ENCODE measurements at places on chromosomes 5 and 9.

DNA sequence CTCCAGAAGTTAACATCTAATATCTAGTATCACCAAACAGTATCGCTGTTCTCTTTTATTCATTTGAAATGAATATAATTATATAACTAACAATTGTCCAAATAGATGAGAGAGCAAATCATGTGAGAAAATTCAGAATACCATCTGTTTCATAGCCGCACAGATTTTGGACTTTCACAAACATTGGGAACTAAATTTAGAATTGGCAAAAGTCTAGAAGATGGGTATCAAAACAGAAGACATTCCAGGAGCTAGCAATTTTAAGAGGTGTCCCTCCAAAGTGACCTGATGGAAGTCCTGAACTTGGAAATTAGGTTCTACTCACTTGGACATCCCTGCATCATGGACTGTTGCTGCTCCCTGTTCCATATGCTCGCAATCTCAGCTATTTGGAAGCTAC lies 57.0 kb upstream of the FSD1L start:
- no peak for DNase-seq

DNA sequence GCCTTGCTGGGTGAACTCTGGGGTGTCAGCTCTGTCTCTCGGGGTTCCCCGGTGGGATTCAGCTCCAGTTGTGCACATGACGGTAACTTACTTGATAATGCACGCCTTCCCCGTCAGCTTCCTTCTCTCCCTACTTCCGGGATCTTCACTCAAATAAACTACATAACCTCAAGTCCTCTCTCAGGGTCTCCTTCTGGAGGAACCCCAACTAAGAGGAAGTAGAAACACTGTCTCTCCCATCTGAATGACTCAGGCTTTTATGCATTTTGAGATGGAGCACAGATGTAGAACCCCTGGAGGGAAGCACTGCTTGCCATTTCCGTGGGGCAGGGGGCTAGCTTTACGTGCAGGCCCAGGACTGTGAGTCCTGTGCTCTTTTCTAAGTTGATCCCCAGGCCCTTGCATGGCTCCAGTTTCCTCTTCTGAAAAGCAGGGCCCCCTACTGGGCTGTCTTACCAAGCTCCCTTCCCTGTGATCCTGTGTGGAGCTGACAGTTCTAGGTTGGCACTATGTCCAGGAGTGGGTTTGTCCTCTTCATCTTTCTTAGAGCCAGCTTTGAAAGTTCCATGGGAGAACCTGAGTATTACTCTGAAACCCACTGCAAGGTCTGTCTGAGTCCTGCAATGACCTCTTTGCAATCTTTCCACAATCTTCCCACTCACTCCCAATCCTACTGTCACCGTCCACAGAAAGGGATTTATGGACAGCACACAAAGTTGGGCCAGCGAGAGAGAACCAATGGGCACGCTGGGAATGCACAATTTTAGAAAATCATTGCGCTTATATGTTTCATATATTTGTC lies 17.7 kb downstream of the S1PR3 start:
- no peak for DNase-seq

DNA sequence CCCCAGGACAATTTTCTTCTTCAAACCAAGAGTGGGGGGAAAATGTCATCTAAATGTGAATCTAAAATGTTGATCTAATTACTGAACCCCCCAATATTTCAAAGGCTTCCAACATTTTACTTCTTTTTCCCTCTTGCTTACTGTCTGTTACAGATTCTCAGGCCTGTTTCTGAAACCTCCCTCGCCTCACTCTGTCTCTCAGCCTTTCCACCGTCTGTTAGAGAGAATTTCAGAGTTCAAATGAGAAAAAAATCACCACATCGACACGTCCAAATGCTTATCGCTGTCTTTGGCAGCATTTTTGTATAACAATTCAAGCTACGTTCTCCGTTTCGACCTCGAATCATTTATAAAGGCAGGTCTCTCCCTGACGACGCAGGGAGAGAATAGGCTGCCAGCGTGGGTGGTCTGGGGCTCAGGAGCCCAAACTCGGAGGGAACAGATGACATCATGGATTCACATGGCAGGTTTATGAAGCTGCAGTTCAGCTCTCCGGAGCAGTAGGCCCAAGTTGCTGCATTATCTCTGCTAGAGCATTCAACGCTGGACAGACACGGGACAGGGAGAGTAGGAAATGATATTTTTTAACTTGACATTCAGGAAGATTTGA lies 139.8 kb downstream of the GAS1 start:
- no peak for DNase-seq

DNA sequence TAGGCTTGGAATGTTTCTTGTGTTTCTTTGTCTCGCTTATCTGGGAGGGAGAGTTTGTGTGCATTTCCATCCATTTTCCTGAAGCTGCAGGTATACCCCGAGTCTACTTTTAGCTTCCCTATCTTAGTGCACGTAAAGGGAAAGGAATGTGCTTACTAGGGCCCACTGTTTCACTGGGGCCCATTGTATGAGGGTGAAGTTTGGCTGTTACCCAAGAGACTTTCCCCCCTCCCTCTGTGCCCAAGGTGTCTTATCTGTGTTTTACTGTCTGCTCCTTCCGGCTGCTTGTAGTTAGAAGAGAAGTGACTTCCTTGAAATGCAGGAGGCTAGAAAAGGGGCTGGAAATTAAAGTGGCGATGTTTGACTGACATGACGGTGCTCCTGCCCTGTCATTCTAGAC lies 12.1 kb upstream of the BTNL3 start:
- no peak for DNase-seq

- DNase-seq, result no peak
Observed at GRCh38 chr9:34490360-34490759, 31.8 kb downstream of the DNAI1 start.

DNA sequence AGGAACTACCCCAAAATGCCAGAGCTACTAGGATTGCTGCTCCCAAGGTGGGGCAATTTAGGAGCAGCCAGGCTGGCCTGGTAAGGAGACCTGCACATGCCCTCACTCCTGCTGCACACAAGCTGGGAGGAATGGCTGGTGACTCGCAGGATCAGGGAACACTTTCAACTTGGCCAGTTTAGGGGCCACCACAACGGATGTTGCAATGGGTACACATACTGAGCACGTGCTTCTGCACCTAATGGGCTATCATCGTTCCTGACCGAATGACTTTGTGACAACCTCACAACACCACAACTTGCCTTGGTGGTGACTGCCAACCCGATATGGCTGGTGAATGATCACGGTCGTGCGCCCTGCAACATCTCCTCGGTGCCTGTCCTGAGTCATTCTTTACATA lies 172.0 kb downstream of the ROR2 start:
- no peak for DNase-seq

DNA sequence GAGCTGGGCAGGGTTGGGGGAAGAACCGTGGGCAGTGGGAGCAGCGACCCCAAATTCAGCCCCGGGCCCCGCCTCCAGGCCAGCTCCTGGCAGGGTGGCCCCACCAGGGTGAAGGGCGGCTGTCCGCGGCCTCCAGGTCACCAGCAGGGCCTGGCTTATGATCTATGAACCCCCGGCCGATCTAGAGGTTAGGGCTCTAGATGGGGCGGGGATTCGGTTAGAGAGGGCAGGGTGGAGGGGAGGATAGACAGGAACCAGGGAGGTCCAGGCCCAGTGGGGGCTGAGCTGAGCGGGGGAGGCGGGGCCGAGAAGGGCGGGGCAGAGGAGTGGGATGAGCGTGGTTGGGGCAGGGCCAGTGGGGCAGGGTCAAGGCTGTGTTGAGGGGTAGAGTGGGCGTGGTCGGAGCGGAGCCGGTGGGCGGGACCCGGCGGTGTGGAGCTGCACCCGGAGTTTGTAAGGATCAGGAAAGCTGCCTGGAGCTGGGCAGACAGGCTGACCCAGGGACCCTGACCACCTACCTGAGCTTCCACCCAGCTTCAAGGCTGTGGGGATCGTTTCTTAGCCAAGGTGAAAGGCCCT lies 29.3 kb upstream of the OBP2B start:
- peak; percentile 17 for DNase-seq

DNA sequence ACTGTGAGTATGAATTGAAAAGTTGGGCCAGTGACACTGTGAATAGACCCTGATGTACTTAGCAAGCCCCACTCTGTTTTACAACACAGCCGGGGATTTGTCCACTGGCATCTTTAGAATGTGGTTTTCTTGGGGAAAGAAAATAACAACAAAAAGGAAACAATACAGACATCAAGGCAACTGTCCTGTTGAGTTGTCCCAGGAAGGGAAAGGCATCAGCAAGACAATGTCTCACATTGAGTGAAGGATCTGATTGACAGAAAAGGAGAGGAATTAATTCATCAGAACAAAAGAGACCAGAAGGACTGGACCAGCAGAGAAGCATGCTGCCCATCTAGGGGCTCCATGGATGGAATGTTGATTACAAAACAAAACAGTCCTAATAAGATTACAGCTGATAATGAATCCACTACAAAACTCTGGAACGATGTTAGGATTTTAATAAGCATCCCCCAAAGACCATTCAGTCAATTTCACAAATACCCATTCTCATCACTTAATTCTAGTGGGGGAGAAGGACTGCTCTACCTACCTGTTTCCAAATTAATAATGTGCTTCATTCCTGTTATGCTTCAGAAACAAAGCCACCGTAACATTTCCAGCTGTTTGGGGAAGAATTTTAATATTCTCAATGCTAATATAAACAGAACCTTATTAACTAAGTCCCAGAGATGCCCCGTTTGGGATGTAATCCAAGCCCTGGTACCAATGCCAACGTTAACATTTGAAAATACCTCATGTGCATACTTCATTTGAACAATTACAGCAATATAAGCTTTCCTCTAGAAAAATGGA lies 298.0 kb downstream of the SPOCK1 start:
- DNase-seq, result no peak

DNA sequence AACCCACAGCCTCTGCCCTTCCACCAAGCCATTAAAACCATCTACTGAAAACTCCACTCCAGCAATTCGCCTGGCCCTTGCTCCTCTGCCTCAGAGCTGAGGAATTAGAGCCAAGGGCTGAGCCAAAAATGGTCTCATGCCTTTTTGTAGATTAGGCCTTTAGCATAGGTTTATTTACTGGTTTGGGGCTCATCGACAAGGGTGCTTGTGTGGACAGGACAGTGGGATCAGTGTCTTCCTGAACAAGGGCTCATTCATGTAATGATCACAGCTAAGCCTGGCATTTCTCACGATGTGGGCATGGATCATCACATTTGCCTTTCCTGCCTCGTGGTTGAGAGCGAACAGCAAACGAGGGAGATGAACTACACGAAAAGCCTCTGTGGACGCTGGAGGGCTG lies 59.2 kb upstream of the PHF24 start:
- no peak for DNase-seq

- no peak for DNase-seq
Observed at GRCh38 chr9:89815061-89815902, 210.5 kb downstream of the GADD45G start.

- DNase-seq, result no peak
Observed at GRCh38 chr5:169864483-169864882, 115.8 kb downstream of the INSYN2B start.

DNA sequence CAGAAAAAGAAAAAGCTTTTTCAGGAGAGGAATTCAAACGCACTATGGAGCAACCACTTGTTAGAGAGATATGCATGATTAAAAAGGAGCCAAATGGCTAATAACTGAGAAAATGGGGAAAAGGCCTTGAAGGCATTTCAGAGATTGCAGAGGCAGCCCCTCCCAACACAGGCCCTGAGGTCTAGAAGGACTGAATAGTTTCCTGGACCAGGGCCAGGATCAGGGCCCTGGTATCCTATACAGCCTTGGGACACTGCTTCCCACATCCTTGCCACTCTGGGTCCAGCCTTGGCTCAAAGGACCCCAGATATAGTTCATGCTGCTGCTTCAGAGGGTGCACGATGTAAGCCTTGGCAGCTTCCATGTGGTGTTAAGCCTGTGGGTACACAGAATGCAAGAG lies 20.7 kb upstream of the FEM1C start:
- no peak for DNase-seq

DNA sequence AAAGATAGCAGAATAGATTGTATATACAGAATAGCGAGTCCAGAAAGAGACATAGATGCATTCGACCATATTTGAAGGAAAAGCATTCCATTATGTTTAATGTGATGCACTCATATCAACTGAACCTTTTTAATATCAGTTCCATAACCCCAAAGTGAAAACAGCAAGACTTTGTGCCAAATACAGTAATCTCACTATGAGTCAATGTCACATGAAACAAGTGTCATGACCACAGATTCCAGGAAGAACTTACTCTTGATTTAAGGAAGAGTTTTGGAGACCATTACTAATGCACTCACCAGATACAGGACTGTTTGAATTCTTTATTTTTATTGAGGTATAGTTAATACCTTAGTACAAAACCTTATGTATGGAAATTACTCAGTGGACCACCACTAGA lies 220.5 kb downstream of the SH3GL2 start:
- no peak for DNase-seq

GRCh38 chr5:181189363-181189961 lies 15.5 kb downstream of the TRIM7 start:
- DNase-seq, result no peak

DNA sequence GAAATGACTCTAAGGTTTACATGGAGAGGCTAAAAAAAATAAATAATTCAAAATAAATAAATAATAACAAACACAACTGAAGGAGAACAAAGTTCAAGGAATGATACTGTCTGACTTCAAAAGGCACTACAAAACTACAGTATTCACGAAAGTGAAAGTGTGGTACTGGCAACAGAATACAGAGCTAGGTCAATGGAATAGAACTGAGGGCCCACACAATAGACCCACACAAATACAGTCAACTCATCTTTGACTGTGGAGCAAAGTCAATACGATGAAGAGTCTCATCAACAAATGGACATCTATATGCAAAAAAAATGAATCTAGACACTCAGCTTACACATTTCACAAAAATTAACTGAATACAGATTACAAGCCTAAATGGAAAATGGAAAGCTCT lies 75.3 kb downstream of the FBXW11 start:
- DNase-seq, result no peak

DNA sequence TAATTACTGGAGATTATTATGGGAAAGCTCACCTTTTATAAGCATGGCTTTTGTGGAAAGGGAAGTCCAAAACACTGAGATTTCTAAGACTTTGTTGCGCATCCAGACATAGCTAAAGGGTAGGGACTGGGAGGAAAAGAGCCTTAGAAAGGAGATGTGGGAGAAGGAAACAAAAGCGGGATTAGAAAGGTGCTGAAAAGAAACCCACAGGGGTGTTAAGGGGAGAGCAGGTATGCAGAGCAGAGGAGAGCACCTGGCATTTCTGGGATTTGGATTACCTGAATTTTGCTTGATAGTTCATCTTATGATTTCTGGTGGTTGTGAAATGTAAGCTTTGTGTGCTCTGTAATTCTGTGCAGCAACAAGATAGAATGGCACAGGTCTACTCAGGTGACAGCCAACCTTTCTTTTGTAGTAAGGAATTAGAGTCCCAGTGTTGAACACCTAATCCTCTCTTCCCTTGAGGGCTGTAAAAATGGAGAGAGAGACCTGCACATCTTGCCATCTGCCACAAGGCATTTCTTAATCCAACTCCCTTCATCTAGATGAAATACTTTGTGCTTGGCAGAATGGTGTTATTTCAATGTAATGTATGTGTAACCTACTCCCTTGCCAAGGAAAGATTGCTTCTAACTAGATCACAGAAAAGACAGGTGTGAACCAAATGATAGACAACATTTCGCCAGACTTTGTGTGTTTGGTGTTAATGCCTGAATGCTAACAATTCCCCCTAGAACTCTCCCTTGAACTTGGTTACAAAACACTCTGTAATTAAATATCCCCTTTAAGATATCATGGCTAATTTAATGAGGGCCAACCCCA lies 47.4 kb downstream of the ATPSCKMT start:
- no peak for DNase-seq

GRCh38 chr5:118040496-118040895 lies 947.9 kb downstream of the DTWD2 start:
- no peak for DNase-seq
